ENCODE measurements at places on chromosomes 7 and 10.

GRCh38 chr7:22677680-22678079, 49.3 kb upstream of the IL6 start:
- peak; percentile 85 for DNase-seq

GRCh38 chr10:122850705-122851640, 5.3 kb upstream of the CUZD1 start:
- no peak for DNase-seq

DNA sequence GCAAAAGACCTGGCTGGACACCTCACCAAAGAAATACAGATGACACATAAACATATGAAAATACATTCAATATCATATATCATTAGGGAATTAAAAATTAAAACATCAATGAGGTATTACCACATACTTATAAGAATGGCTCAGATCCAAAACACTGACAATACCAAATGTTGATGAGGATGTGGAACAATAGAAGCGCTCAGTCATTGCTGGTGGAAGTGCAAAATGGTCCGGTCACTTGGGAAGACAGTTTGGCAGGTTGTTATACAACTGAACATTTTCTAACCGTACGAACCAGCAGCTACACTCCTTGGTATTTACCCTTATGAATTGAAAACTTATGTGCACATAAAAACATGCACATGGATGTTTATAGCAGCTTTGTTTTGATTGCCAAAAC, 38.5 kb downstream of the ZMYND11 start:
- DNase-seq, result no peak

GRCh38 chr7:23369100-23369499, 70.0 kb downstream of the MALSU1 start:
- DNase-seq, result no peak

DNA sequence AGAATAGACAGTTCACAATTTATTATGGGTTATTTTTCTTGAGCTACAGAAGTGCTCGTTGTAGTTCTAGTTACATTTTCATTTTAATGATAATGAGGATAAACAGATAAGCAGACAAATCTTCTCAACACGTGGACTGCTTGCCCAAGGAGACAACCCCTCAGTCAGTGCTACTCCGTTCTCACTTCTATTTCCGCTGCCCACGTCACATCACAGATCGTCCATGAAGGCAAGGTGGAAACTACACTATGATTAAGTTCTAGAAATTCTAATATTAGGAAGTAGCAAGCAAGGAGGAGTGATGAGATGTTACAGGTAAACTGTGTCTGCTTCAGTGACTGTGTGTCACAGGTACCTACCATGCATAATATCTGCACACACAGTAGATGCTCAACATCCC, 210.5 kb downstream of the CHCHD3 start:
- DNase-seq, result no peak

DNA sequence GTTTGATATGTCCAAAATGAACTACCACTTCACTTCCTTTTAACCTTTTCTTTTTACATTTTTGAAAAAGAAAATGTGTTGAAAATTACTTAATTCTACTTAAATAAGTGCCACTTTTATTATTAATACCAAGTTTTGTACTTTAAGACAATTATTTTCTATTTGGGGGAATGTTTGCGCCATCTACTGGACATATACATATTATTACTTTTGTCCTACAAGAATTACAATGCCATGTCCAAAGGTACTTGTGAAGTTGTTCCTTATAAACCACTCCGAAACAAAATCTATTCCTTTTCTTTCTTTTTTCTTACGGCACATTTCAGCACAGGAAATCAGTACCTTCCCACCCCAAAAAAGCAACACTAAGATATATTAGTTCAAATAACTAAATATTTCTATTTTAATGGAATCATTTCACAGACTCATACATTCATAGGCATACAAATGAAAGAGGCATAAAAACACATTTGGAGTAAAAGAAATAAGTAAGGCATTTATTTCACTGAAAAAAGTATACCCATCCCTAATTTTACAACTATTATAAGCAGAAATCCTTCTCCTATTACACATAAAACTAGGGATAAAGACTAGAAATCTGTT, 169.9 kb downstream of the RNF133 start:
- peak; percentile 52 for DNase-seq

- DNase-seq, result peak; percentile 5
Measured at GRCh38 chr10:98055841-98056516, 25.6 kb upstream of the CRTAC1 start.

GRCh38 chr7:47967123-47967522, 12.3 kb downstream of the HUS1 start:
- no peak for DNase-seq

DNA sequence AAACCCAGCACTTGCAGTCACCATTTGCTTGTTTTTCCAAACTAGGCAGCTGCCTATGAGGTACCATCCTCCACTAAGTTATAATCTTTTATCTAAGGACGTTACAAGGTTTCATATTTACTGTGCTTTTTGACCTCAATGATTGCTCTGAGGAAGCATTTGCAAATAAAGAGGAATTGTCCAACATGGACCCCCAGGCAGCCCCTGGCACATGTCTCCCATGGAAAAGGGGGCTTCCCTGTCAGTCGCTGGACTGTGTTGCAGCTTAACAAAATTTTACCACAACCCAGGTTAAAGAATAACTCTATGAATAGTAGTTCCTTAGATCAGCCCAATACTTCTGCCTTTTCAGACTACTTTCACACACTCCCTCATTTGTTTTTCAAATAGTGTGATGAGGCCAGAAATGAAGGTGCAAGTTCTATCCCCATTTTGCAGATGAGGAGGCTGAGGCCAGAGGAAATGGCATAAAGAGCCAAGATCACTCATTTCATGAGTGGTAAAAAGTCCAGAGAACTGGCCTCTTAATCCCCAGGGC, 52.8 kb upstream of the ZPBP start:
- DNase-seq, result no peak

GRCh38 chr7:130022115-130022514, 29.1 kb downstream of the ZC3HC1 start:
- no peak for DNase-seq

DNA sequence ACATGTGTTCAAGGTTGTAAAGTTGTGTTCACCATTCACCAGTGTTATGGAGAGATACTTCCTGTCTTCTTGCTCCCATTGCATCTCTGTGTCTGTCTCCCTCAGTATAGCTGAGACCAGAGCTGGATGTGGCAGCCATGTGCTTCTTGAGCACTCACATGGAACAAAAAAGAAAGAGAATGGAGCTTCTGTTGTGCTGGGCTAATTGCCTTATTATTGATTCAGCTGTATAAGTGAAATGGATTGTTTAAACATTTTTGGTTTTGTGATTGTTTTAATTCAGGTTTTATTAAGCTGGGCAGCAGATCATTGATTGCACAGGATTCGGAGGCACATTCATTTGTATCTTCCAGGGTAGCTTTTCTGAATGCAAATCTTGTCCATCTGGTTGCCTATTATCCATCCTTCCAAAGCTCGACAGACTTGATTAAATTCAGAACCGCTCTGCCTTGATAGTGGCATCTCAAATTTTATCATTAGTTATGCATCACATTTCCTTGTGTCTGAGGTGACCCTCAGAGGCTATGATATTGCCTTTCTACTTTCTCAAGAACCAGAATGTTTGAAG, 119.9 kb downstream of the CCNY start:
- DNase-seq, result no peak

GRCh38 chr7:101165958-101166647, 734 bp upstream of the VGF start:
- DNase-seq, result no peak

DNA sequence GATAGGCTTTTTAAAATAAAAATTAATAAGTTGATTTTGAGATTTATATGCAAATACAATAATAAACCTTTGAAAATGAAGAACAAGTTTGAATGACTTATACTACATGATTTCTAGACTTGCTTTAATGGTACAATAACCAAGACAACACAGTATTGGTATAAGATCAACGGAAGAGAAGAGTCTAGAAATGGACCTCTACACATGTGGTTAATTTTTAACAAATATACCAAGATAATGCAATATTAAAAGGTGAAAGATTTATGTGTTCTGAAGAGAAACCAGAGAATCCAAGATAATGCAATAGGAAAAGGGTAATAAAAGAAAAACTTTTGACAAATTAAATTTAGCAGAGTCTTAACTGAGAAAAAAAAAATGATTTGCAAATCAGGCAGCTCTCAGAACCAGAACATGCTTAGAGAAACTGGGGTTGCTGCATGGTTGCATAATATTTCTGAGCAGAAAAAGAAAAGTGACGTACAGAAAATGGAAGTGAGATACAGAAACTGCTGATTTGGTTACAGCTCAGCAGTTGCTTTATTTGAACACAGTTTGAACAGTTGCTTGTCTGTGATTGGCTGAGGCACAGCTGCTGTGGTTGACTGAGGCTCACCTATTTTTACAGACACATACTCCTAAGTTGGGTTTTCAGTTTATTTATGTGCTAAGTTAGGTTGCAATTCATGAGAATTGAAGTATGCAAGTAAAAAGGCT, 365.9 kb downstream of the CRPPA start:
- DNase-seq, result peak; percentile 80

- DNase-seq, result no peak
Measured at GRCh38 chr10:71471957-71472365, 75.2 kb downstream of the CDH23 start.

DNA sequence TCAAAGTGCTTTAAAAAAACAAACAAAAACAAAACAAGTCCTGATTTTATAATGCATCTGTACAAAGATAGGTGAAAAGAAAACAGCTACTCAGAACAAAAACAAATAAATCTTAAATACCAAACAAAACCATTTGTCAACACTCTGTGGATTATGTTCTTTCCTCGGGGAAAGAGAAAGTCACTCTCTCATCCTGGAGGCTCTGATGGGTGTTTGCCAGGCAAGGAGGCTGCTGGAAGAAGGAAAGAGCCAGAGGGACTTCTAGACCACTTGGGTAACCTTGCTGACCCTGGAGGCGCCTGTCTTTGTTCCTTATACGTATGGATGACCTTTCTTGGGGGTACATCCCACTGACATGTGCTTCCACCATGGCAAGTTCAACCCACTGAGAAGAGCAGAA, 92.8 kb downstream of the ZRANB1 start:
- no peak for DNase-seq

- no peak for DNase-seq
Measured at GRCh38 chr10:123606955-123607354, 59.2 kb upstream of the GPR26 start.

GRCh38 chr7:110790992-110791391, 299.9 kb upstream of the LRRN3 start:
- DNase-seq, result no peak

- peak; percentile 63 for DNase-seq
Measured at GRCh38 chr10:79266084-79266483, 81.2 kb upstream of the PPIF start.

GRCh38 chr7:43569424-43569823, 13.5 kb upstream of the STK17A start:
- peak; percentile 42 for DNase-seq

- no peak for DNase-seq
Measured at GRCh38 chr10:66604195-66604594, 321.6 kb upstream of the LRRTM3 start.

- DNase-seq, result peak; percentile 60
Measured at GRCh38 chr7:101173752-101174244, 6.3 kb downstream of the NAT16 start.

- DNase-seq, result no peak
Measured at GRCh38 chr7:27132214-27132613, 1.7 kb upstream of the HOXA4 start.

- no peak for DNase-seq
Measured at GRCh38 chr10:70634011-70634410, 31.5 kb upstream of the PRF1 start.

GRCh38 chr10:112919721-112920120, 30.3 kb upstream of the TCF7L2 start:
- DNase-seq, result no peak

GRCh38 chr10:49309691-49310411, 10.9 kb downstream of the C10orf71 start:
- peak; percentile 89 for DNase-seq

GRCh38 chr7:121544726-121545125, 148.6 kb upstream of the FAM3C start:
- peak; percentile 34 for DNase-seq

- no peak for DNase-seq
Measured at GRCh38 chr7:77894574-77895091, 96.1 kb downstream of the PHTF2 start.

- DNase-seq, result no peak
Measured at GRCh38 chr10:82498976-82499375, 624.0 kb downstream of the NRG3 start.

DNA sequence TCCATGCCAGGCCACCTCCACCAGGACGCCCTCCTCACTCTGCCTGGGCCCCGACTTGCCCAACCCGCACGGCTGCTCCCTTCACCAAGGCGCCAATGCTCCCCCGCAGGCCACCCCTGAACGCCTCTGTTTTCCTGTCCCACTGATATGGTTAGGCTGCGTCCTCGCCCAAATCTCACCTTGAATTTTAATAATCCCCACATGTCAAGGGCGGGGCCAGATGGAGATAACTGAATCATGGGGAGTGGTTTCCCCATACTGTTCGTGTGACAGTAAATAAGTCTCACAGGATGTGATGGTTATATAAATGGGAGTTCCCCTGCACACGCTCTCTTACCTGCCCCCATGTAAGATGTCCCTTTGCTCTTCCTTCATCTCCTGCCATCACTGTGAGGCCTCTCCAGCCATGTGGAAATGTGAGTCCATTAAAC, 29.8 kb downstream of the RSU1 start:
- DNase-seq, result no peak

DNA sequence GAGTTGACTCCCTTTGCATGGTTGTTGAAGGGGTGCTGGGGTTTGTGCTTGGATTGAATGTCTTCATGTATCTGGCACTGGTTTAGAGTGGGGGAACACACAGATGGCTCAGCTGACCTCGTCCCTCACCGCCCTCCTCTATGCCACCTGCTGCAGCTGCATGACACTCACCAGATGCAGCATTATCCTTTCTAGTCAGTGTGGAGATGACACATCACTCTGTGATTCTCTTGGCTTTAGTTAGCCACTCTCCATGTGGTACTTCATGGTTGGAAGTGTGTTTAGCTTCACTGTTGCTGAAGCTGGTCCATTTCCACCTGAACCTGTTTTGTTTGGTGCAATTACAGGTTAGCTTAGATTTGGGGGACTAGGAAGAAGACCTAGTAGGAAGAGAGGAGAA, 56.3 kb upstream of the BMPER start:
- DNase-seq, result no peak

DNA sequence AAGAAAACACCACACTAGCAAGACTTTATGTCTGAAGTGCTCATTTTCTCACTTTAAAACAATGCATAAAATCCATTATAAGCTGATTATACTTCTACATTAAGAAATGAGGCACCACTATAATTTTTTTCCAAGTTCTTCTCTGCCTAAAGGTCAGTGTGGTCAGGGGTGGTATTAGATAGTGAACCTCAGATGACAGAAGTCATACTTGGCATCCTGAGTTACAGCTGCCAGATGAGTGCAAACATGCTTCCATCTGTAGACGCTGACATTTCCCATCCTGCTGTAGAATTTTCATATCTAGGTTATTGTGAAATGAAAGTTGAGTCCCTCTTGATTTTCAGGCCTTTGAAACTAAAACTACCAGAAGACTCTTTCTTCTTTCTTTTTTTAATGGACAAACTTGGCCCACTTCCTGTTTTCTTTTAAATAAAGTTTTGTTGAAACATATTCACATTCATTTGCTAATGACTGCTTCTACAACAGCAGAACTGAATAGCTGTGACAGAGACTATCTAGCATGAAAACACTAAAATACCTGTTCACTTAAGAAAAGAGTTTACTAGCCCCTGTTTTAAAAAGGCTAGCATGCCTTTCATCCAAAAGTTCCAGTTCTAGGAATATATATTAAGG, 900.8 kb downstream of the XPNPEP1 start:
- DNase-seq, result no peak
